ENCODE measurements at places on chromosomes 16 and 17. TPM values are rescaled to one million over a fixed set of nuclear protein-coding genes. Genes with fewer than 3 reads are reported as not detected.

Gene CA5A
- under 0.01 TPM for polyA plus RNA-seq

Gene ICAM2
- 19.1 TPM for polyA plus RNA-seq

Gene KCNJ2
- 0.75 TPM for polyA plus RNA-seq

Gene ETV4
- 16.4 TPM for polyA plus RNA-seq

Gene SPATA32
- 0.19 TPM for polyA plus RNA-seq

Gene C1QTNF8
- polyA plus RNA-seq, result 0.23 TPM

Gene NHLRC4
- 0.27 TPM for polyA plus RNA-seq

Gene TVP23A
- 0.34 TPM for polyA plus RNA-seq

Gene BICDL2
- 325 TPM for polyA plus RNA-seq

Gene PPM1D
- 1.9 TPM for polyA plus RNA-seq

Gene ADAMTS18
- polyA plus RNA-seq, result 0.52 TPM

Gene RND2
- 0.46 TPM for polyA plus RNA-seq

Gene GPRC5C
- polyA plus RNA-seq, result 68.0 TPM

Gene C16orf54
- polyA plus RNA-seq, result 0.23 TPM

All from pancreas (tissue), 10 donors.